HS-27A (cell line): ENCODE measurements at places on chromosomes 4 and X.

- no peak for DNase-seq
Observed at GRCh38 chr4:140368686-140369085, 4.8 kb upstream of the SCOC start.

DNA sequence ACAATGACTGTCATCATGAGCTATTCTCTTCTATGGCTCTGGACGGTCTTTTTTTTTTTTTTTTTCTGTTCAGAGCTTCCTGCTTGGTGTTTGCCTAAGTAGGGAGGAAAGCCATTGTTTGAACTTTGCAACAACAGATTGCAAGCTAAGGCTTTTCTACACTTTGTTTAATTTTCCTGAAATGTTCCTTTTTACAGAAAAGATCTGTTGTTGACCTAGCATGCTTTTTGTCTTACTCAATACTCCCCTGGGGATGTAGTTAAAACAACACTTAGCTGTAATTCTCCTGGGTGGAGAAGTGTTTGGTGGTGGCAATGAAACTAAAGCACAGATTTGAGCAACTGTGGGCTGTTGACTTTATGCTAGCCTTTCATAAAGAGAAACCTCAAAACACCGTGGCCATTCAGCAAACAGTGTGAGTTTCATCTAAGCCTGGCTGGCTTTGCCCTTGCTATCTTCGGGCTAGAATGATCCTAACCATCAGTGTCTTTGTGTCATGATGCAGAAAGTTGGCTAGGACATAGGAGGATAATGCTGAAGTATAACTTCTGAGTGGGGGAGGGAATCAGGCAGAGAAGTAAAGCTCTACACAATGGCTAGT, 110.5 kb downstream of the ANXA3 start:
- DNase-seq: no peak

DNA sequence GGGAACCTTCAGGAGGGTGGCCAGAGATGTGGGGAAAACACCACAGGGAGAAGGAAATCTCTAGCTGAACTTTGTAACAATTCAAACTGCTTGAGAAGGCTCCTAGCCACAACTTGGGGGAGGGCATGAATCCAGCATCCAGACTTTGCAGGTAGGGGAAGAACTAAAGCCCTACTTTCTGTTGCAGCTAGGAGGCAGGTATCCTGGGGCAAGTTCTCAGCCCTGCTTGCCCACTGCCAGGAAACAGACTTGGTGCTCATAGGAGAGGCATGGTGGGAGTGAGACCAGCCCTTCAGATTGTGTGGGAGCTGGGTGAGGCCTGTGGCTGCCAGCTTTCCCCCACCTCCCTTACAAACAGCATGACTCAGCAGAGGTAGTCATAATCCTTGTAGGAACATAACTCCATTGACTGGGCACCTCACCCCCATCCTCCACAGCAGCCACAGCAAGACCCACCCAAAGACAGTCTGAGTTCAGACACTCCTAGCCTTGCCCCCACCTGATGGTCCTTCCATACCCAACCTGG, 209.5 kb upstream of the CPEB2 start:
- DNase-seq: no peak

- DNase-seq: no peak
Observed at GRCh38 chr4:4631150-4631549, 89.3 kb upstream of the STX18 start.

GRCh38 chr4:102180046-102180445, 165.2 kb downstream of the SLC39A8 start:
- no peak for DNase-seq

GRCh38 chr4:184978211-184978610, 40.1 kb upstream of the HELT start:
- DNase-seq: no peak

- DNase-seq: no peak
Observed at GRCh38 chrX:34656842-34657725, at the start of gene TMEM47. Gene TMEM47 (minus strand): TSS chrX:34657285. CDS start chrX:34657029, 256 bp downstream.

DNA sequence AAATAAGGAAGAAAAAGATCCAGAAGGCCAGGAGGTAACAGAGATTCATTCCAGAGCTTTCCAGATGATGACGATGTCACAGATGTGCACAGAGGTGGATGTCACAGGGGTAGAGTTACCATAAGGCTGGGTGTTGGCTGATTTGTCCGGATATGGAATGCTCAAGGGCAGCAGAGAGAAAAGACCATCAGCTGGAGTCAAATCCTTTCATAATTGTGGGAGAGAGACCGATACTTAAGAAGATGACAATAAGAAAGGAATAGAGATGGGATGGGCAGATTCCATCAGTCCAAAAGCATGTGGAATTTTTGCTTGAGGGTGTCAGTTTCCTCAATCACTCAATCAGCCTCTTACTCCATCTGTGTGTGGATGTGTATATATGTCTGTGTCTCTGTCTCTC, 150.4 kb downstream of the CENPC start:
- no peak for DNase-seq

DNA sequence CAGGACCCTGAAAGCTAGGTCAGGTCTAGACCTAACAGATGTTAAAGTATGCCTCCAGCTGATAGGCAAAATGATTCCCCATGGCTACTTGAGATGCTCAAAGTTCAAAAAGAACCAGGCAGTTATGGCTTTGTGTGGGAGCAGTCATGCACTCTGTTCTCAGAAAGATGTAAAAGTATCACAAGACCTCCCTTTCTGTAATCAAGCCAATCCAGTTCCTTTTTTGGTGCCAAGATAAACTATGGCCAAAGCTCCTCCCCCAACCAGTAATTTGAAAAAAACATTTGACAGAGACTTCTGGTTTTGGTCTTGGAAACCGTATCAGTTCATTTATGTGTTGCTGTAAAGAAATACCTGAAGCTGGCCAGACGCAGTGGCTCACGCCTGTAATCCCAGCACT, 340.9 kb downstream of the CHIC1 start:
- DNase-seq: no peak

DNA sequence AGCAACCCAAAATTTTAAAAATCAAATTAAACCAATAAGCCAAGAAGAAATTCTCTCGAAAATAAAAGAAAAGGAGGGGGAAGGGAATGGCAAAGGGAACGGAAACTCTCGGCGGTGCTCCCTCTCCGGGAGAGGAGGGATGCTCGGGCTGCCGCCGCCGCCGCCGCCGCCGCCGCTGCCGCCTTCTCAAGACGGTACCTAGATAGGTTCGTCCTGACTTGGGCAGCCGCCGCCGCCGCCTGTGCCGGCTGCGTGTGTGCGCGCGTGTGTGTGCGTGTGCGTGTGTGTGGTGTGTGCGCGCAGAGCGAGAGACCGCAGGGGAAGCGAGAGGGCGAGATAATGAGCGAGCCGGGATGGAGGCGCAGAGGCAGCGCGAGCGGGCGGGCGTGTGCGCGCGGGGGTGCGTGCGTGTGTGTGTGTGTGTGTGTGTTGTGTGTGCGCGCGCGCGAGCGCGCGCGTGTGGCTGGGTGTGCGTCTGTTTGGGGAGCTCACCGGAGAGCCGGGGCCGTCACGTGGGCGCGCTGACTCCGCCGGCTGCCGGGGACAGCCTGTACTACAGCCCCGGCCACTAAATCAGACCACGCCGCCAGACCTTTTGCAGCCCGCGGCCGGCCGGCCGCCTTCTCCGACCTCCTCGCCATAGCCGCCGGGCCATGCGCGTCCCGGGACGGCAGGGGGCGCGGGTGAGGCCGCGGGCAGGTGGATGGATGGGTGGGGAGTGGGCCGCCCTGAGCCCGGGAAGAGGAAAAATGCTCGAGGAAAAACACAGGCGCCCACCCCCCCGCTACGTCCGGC, 111.6 kb downstream of the DHX15 start:
- DNase-seq: peak; percentile 53

- no peak for DNase-seq
Observed at GRCh38 chrX:86724277-86724676, 576.0 kb downstream of the DACH2 start.

DNA sequence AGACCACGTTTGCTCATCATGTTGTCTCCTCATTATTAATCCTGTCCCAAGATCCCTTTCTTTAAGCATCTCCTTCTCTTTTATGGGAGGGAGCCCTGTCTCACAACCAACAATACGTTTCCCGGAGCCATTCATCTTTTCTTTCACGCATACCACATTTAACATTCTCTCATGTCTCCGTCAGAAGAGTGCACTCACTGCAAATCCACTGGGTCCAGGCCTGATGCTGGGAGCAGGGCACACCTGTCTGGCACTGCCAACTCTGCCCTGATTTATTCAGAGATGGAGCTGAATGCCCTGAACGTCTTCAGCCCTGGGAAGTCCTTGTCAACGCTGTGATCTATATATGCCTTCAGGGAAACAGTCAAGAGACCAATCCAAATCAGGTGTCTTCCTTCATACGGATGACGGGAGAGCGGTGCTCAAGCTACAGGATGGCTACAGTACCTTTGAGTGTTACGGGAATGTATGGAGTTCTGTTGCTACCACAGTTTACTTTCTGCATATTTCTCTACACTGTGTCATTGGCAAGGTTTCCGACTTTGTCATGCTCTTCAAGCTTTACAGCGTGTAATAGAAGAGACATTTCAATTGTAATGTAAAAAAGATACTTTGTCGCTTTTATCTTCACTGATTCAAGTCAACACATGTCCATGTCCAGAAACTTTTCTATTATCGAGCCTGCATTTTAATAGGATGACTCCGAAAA, 140.4 kb upstream of the SLITRK2 start:
- DNase-seq: no peak

DNA sequence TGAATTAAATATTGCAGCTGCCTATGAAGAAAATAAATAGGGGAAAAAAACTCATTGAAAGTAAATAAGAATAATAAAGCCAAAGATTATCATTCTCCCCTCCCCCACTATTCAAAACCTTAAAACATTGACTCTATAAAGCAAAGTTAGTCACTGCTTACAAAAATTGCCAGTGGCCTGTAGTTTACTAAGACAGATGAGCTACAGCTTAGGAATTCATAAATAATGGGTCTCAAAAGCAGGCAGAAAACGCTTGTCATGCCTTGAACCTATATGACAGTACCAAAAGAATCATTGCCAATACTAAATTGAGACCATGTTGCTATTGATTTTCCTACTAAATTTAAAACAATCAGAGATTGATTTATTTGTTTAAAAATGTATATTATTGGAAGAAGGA, 78.9 kb downstream of the SLC10A7 start:
- peak; percentile 23 for DNase-seq

GRCh38 chr4:48178931-48179330, 44.9 kb upstream of the TXK start:
- no peak for DNase-seq

DNA sequence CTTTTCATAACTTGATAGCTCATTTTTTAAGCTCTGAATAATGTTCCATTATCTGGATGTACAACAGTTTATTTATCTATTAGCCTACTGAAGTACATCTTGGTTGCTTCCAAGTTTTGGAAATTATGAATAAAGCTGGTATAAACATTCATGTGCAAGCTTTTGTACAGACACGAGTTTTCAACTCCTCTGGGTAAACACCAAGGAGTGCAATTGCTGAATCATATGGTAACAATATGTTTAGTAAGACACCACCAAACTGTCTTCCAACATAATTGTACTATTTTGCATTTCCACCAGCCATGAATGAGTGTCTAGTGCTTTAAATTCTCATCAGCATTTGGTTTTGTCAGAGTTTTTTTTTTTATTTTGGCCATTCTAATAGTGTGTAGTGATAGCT, 266.7 kb upstream of the ATOH1 start:
- no peak for DNase-seq

- no peak for DNase-seq
Observed at GRCh38 chrX:13000301-13000811, 25.4 kb downstream of the TMSB4X start.

DNA sequence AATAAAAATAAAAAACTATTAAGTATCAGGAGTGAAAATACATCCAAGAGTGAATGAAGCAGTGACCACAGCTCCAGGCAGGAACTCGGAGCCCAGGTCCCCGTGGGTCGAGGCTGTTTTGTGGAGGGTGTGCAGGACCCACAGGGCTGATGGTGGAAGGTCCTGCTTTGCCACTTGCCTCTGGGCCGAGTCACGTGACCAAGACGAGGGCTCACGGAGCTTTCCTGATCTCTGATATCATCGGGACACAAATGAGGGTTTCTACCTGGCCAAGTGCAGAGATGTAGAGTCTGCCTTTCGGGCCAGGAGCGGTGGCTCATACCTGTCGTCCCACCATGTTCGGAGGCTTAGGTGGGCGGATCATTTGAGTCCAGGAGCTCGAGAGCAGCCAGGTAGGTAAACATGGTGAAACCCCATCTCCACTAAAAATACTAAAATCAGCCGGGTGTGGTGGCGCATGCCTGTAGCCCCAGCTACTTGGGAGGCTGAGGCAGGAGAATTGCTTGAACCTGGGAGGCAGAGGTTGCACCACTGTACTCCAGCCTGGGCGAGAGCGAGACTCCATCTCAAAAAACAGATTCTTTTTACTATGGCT, 7.2 kb downstream of the SLC25A6 start:
- DNase-seq: no peak

DNA sequence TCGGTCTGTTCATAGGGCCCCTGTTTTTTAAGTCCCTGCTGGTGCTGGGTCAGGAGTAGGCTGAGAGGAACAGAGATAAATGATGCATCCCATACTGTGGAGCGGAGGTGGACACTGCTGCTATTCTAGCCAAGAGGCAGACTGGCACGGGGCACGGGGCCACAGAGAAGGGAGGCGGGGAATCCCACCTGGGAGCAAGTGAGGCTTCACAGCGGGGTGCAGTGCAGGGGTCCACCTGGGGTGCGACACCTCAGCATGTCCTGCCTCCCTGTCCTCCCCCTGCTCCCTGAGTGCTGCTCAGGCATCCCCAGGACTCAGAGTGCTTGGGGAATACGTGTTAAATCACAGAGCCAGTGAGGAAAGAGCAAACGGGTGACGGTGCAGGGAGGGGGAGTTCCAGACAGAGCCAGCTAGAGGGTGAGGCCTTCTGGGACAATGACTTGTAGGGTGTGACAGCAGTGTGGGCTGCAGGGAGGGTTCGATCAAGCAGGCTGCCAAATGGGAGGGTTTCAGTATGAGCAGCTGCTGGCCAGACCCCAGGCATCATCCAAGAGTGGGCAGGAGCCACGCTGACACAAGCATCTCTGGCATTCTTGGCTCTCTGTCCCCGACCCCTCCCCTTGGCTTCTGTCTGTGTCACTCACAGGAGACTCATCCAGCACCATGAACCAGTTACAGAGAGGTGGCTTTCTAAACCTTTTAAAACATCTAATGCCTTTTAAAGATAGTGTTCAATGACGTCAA, 13.7 kb upstream of the HTRA3 start:
- DNase-seq: no peak

- DNase-seq: no peak
Observed at GRCh38 chr4:168496834-168497233, at the start of gene PALLD. Gene PALLD (plus strand): TSS chr4:168497052.

DNA sequence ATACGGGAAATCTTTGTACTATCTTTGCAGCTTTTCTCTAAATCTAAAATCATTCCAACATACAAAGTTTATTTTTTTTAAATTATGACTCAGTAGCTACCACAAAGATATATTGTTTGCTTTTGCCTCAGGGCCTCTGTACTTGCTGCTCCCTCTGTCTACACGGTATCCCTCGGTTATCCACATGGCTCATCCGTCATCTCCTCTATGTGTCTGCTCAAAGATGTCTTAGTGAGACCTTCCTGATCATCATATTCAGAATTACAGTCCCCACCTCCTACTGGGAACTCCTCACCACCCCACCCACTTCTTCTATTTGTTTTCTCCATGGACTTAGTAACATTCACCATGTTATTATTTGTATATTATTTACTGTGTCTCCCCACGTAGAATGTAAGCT, 107.8 kb downstream of the PARM1 start:
- DNase-seq: no peak
